Camera-type eye (tissue), 1 donor: ENCODE measurements at places on chromosomes 6 and 20. TPM values are rescaled to one million over a fixed set of nuclear protein-coding genes. Genes with fewer than 3 reads are reported as not detected.

Gene PROCR
- total RNA-seq = 22.7 TPM

Gene MEP1A
- not detected for total RNA-seq

Gene EFCAB8
- total RNA-seq = 0.05 TPM

Gene HACE1
- 55.3 TPM for total RNA-seq

Gene GMPR
- total RNA-seq = 13.1 TPM

Gene ADGRF1
- total RNA-seq = 3.2 TPM

Gene RBM38
- 35.7 TPM for total RNA-seq

Gene VWA7
- total RNA-seq = 0.88 TPM

Gene PAK5
- total RNA-seq = 12.2 TPM

Gene MCUR1
- total RNA-seq = 11.1 TPM

Gene TNFRSF21
- total RNA-seq = 16.4 TPM

Gene PLTP
- 58.0 TPM for total RNA-seq

Gene IL22RA2
- total RNA-seq = not detected

Gene MAS1
- 0.05 TPM for total RNA-seq

Gene OR2H1
- total RNA-seq = not detected

Gene HLA-E
- 137 TPM for total RNA-seq

Gene RIPPLY2
- total RNA-seq = 2.7 TPM
